ENCODE measurements at places on chromosomes 6 and 20.

- no peak for DNase-seq
Observed at GRCh38 chr6:75196081-75196687, 9.7 kb downstream of the COL12A1 start.

- no peak for DNase-seq
Observed at GRCh38 chr6:80170433-80170832, 64.0 kb downstream of the BCKDHB start.

DNA sequence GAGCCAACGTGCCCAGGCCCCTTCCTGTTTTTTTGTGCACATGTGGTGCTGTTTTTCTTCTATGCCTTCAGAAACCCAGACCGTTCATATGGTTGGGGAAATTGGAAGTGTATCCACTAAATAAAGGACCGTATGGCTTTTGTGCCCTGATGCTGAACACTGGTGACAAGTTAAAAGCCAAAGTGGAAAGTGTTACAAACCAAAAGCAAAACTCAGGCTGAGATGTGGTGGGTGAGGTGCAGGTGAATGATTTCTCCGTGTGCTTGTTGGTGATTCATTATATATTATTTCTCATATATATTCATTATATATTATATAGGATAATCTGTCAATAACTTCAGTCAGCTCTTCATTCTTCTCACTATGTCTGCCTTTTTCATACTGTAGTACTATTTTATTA is 148.6 kb downstream of the SOBP start:
- no peak for DNase-seq

- DNase-seq, result no peak
Observed at GRCh38 chr6:18712595-18712994, 325.4 kb downstream of the RNF144B start.

GRCh38 chr6:80249897-80250296 is 143.4 kb downstream of the BCKDHB start:
- no peak for DNase-seq

GRCh38 chr6:40755749-40756452 is 168.7 kb upstream of the LRFN2 start:
- no peak for DNase-seq

DNA sequence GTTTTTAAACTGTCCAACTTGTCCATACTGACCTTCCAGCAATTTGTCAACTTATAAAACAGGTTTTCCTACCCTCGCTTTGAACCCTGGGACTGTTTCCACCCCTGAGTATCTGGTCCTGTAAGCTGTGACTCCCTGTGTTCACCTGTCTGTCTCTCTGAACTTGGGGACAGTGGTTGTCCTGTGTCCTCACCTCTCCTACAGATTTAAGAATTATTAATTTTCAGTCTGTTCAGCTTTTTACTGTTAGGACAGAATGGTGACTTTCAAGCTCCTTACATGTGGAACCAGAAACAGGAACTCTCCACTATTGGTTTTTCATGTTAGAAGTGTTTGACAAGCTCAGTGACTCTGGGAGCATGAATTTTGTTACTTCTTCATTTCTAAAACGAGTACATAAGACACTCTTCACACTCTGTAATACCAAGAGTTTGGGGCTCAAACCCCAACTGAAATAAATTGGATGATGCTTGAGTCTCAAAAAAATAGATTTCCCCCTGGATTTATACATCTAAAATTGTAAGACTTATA is 713.9 kb downstream of the COL12A1 start:
- no peak for DNase-seq

GRCh38 chr6:89035252-89036101 is 45.1 kb upstream of the PNRC1 start:
- peak; percentile 88 for DNase-seq

DNA sequence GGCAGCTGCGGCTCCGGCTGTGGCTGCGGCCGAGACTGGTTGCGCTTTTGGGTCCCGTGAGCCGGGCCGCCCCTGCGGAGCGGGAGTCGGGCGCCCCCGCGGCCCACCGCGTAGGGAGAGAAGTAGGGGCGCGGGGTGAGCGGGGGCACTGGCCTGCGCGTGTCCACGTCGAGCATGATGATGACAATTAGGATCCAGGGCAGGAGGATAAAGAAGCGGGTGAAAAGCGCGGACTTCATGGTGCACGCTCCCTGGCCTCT is 739 bp downstream of the B3GAT2 start:
- DNase-seq, result no peak

GRCh38 chr6:115717472-115717871 is 343.2 kb downstream of the FRK start:
- DNase-seq, result no peak

DNA sequence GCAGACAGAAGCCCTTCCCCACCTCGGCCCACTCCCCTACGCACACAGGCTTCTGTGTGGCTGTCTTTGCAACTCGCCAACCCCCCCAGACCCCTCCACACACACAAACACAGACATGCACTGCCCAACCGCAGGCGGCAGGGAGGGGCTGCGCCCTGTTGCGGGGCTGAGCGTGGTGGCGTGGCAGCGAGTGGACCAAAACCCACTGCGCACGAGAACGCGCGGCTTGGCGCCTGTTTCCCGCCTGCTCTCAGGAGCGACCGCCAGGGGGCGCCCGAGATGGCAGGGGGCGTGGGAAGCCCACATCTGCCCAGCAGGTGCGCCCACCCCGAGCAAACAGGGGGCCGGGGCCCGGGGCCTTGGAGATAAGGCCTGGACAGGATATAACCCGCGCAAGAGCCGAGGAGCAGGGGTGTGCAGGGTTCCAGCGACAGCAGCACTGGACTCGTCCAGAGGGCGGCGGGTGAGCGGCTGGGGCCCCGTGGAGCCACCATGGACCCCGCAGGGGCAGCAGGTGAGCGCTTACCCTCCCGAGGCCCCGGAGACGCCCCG is at the start of gene RBPJL:
TSS of gene RBPJL (plus strand) at position 410 of the 552 bp plus-strand sequence. CDS start at position 493, 83 bp downstream.
- peak; percentile 38 for DNase-seq

DNA sequence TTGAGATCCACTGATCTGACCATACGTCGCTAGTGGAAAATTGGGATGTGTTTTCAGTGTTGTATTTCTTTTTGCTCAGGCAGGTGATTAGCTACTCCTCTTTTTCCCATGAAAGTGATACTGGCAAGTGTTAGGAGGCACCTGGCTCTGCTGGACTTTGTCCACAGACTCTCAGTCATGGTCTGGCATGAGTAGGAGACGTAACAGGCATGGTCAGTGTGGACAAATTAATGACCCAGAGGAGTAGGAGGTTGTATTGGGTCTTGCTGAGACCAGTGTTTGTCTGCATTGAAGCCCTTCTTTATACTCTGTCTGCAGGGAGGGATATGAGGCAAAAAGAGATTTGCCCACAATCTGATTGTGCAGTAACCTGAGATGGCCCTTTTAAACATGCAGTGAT is 178.7 kb downstream of the DTNBP1 start:
- DNase-seq, result no peak

DNA sequence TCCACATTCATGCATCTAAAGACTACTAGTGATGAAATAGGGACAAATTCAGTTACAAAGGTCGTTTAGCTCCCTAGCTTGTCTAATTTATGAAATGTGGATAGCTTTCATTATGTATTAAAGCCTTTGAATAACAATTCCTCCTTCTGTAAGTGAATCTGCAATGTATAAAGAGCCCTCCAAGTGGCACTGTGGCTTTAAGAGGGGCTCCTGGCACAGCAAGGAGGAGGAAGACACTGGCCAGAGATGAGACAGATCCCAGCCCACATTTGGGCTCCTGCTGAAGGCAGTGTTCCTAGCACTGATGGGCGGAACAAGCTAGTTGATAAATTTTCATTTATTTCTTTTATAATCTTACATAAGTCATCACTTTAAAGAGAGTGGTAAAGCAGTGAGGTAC is 17.6 kb upstream of the FUCA2 start:
- DNase-seq, result no peak

- DNase-seq, result no peak
Observed at GRCh38 chr20:8995761-8996160, 73.1 kb upstream of the PLCB4 start.

DNA sequence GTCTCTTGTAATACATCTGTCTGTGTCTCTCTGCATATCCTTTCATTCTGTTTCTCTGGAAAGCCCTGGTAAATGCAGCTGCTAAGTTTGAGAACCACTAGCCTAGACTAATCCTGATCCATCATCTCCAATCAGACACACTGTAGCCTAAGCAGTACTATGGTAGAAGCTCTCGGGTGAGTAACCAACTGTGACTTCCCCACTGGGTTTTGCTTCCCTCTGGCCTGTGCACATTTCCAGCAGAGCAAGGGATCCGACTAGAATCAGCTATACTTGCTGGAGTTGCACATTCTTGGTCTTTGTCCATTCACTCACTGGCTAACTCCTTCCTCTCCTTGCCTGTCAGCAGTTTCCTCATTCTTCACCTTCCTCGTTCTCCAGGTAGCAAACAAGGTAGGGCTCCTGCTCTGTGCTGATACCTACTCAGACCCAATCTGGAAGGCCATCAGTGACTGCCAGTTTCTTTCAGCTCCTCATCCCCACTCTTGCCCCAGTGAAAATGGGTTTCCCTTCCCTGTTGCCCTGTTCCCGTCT is 184.2 kb downstream of the PLCB4 start:
- no peak for DNase-seq

GRCh38 chr20:752291-752690 is 16.0 kb downstream of the SLC52A3 start:
- DNase-seq, result no peak

DNA sequence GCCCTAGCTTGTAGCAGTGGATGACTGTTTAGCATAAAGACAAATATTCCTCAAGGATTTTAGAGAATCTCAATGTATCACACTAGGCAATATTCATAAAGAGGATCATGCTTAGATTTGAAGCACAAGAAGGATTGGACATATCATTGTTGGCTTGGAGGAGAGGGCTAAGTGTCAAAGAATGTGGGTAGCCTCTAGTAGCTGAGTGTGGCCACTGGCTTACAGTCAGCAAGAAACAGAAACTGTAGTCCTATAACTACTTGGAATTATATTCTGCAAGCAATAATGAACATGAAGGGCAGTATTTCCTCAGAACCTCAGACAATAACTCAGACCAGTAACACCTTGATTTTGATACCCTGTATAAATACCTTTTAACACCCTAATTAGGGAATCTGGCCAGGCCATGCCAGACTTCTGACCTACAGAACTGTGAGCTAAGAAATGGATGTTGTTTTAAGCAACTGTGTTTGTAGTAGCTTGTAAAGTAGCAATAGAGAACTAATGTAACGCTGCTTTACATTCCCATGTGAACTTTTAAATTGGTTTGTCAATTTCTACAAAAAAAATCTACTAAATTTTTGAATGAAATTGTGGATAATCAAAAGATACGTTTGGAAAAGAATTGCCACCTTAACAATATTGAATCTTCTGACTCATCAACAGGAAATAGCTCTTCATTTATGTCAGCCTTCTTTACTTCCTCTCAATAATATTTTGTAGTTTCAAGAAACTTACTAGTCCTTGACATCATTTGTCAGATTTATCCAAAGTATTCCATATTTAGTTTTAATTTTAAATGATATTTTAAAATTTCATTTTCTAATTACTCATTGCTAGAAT is 65.2 kb upstream of the RSPO3 start:
- no peak for DNase-seq

DNA sequence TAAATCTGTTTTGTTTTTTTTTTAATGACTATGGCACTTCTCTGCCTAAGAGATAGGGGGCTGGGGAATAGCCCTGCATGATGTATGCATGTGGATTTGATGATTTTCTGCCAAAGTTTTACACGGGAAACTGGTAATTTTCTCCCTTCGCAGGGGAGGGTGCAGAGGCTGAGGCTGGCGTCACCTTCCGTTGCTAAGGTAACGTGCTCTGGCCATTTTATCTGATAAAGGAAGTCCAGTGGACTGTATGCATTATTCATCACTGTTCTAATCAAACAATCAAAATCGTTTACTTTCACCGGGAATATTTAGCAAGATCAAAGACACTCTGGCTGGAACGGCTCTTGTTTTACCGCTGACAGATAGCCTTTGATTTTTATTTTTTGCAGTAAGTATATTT is 789 bp downstream of the PHACTR1 start:
- no peak for DNase-seq

DNA sequence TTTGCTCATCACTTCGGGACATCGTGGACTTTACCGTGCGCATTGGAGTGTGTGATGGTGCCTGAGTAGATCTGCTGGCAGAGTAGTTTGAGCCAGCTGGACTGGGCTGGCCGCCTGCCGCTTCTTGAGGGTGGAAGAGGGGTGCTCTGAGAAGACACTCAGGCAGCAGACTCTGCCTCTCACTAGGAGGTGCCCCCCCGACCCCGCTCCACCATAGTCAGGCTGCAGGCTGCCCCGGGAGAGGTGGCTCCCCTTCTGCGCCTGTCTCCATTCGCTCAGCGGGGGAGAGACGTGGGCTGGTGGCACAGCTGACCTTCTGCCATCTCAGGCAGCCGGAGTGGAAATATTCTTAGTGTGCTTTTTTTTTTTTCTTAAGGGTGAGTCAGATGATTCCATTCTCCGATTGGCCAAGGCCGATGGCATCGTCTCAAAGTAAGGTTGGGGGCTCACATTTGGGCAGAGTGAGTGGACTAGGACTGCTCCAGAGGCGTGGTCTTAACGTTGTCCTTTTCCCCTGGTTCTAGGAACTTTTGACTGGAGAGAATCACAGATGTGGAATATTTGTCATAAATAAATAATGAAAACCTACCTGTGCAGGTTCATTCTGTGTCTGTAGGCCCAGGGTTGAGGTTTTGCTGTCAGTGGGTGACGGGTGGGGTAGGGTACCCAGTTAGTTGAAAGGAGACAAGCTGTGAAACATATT is 1.2 kb downstream of the RPS21 start:
- DNase-seq, result no peak

DNA sequence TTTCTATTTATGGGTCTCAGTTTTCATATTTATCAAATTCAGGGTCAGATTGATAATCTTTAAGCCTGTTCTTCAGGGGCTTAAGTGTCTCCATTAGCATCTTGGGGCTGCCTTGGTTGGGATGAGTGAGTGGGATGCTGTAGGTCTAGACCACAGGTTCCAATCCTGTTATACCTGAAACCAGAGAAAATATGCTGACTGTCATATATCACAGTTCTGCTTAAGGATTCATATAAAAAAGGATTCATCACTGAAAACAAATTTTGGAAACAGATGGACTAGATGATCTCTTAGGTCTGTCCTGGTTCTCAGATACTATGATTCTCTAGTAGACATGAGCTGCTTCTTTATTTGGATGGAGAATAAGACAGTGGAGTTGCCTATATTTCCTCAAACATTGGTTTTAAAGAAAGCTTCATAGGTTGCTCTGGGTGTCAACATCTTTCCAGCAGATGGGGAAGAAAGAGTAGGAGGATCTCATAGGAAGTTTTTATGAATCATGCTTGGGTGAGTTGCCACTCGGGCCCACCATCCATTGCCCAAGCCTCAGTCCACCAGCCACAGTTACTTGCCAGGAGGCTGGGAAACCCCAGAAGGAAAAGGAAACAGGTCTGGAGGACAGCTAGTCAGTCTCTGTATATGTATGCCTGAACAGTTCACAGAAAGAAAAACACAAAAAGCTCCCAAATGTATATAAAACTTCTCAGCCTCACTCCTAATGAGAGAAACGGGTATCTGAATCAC is 42.9 kb upstream of the MAP7 start:
- DNase-seq, result no peak

DNA sequence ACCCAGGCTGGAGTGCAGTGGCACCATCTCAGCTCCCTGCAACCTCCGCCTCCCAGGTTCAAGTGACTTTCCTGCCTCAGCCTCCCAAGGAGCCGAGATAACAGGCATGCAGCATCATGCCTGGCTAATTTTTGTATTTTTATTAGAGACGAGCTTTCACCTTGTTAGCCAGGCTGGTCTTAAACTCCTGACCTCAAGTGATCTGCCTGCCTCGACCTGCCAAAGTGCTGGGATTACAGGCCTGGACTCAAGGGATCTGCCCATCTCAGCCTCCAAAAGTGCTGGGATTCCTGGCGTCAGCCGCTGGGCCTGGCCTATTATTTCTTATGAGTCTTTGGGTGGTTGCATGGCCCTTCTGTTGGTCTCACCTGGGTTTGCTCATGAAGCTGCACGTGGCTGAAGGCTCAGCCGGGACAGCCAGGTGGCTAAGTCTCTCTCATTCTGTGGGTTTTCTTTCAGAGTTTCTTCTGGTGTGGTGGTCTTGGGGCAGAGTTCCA is 45.6 kb upstream of the NCOA3 start:
- no peak for DNase-seq

Data from testis (tissue), 5 donors.